CD8-positive, alpha-beta memory T cell (primary cell): ENCODE measurements at places on chromosomes 2 and 18.

GRCh38 chr2:180985771-180986395 is 5.5 kb downstream of the UBE2E3 start:
- DNase-seq, result no peak

DNA sequence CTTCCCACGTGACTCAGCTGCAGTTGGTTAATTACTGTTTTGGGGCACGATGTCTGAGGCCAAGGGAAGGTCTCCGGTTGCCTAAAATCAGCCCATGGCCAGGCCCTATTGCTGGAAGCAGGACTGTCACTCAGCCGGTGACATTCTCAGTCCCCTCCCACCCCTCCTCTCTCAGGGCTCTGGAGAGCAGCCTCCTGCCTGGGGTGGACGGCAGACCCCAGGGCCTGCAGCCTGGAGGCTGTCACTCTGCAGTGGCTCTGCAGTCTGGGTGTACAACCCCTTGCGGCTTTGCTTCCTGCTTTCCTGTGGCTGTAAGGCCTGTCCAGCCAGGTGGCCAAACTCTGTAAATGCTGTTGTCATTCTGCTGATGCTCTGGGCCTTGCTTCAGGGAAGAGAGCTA is 32.8 kb downstream of the ZBTB7C start:
- no peak for DNase-seq

- no peak for DNase-seq
These were observed 139.3 kb downstream of the SETBP1 start for GRCh38 chr18:44819944-44820510.

DNA sequence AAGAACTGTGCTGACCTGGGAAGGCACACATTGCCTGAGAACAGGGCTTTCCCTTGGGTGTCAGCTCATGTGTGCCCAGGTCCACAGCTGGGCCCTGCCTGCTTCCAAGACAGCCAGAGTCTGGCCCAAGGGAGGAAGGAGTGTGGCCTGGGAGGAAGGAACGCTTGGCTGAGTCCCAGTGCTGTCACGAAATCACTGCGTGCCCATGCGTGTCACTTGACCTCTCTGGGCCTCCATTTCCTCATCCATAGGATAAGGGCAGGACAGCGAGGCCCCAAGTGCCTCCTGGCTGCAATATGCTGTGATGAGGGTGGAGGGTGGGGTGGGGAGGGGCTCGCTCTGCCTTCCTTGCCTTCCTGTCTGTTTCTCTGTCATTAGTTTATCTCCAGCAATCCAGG is 642 bp upstream of the KCNK3 start:
- no peak for DNase-seq

GRCh38 chr2:164810843-164811242 is 30.8 kb downstream of the COBLL1 start:
- no peak for DNase-seq

- peak; percentile 36 for DNase-seq
These were observed 17.0 kb upstream of the CIDEA start for GRCh38 chr18:12236934-12237832.

DNA sequence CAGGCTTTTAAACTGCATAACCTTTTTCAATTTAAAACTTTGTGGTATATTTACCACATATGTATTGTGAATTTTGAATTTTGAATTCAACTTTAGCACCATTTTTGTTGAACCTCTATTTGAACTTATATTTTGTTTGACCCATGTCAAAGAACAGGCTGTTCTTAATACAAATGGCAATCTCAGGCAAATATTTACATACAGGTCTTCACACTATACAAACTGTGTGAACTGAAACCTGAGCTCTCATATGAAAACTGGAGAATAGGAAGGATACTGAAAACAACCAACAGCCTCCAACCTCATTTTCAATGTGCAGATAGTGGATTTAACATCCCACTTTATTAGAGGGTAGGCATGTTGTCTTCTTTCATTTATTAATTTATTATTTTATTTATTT is 491.8 kb downstream of the KCNJ3 start:
- DNase-seq, result no peak

GRCh38 chr2:75632091-75632701 is 14.4 kb upstream of the MRPL19 start:
- no peak for DNase-seq

DNA sequence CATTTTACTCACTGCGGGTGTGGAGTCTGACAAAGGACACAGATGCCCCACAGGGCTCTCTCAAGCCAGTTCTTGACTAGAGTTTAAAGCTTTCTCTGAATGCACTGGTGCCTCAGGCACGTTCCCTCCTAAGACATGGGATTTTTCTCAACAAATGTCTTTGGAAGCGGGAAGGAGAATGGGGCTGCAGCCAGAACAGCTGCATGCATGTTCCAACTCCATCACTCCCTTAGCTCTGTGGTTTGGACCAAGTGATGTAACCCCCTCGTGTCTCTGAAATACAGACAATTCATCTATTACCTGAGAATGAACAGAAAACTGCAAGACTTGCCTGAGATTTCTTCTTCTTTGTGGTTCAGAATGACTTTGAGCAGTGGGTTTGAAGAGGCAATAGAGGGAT is 141.7 kb upstream of the SERPINE2 start:
- DNase-seq, result no peak

DNA sequence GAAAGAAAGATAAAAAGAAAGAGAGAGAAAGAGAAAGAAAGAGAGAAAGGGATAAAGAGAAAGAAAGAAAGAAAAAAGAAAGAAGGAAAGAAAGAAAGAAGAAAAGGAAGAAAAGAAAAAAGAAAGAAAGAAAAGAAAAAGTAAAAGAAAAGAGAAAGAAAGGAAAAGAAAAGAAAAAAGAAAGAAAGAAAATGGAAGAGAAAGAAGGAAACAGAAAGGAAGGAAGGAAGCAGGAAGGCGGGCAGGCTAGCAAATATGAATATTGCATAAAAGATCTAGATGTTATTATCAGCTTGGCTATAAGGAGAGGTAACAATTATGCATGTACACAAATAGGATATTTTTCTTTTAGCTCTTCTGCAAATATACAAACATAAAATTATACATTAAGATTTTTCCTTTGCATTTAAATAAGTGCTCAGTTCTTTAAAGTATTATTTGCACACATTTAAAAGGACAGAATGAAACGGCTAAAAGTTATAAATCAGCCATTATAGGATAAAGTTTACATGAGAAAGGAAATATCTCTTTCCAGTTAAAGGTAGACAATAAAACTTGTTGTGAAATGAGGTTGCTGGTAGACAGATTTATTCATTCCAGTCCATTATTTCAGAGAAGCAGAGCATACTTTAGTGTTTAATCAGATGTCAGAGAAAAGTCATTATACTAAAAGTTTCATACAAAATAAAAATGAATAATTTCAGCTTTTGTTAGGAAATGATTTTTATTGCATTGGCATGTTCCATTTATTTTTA is 511.4 kb downstream of the KCNJ3 start:
- DNase-seq, result no peak

GRCh38 chr2:2839782-2840531 is 508.9 kb upstream of the MYT1L start:
- no peak for DNase-seq

GRCh38 chr2:1910592-1911246 is 166.4 kb upstream of the PXDN start:
- no peak for DNase-seq

DNA sequence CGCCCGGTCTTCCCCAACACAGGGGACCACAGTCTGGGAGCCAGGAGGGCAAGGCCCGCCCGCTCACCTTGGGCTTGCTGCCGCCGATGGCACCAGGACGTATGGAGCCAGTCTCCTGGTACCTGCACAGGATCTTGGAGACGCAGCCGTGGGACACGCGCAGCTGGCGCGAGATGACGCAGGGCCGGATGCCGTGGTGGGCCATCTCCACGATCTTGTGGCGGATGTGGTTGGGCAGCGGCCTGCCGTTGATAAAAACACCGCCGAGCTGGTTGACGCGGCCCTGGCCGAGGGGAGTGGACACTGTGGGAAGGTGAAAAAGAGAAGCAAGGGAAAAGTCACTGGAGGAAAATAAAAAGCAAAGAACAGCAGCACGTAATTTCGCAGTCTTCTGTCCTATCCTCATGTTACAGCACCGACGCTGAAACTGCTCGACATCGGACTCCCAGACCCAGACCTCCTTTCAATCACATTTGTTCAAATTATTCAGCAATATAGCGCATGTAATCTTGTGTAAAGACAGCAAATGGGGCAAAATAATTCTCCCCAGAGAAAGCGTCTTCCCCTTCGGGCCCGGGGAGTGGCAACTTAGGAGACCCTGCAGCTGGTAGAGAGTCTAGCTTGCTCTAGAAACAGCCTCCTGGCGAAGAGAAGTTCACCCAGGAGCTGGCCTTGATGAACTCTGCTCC is 1.7 kb downstream of the PAX3 start:
- DNase-seq, result no peak
